Epithelial cell of prostate (primary cell): ENCODE measurements at places on chromosomes 1 and 21.

DNA sequence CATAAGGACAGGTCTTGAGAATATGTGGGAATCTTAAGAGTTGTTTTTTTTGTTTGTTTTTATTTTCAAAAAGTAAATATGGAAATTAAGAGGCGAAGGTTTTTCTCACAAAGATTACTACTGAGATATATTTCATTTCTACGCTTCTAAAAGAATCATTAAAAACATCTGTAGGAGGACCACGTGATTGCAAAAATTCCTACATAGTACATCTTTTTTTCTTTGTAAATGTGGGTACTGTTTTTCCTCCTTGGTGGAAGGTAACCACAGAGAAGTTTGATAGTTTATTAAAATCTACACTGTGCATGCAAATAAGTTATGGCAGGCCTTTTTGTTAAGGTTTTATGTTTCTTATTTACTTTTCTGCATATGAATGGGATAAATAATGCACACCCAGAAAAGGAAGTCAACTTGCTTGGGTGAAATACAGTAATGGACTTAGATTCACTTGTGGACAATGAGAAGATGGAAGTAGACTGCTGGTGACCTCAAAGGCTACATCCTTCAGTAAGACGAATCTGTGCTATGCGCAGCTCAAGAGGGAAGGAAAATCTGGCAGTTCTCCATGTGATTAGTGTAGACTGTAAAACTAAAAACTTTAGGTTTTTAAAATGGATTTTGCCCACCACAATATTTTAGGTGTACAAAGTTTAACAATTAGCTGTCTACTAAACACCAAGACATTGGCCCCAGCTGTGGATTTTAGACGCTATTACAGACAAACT, 2.0 kb downstream of the AK5 start:
- no peak for DNase-seq

GRCh38 chr1:101704895-101705294, 291.8 kb downstream of the OLFM3 start:
- DNase-seq: no peak

- DNase-seq: no peak
Observed at GRCh38 chr1:95893921-95894320, 659.9 kb downstream of the RWDD3 start.

DNA sequence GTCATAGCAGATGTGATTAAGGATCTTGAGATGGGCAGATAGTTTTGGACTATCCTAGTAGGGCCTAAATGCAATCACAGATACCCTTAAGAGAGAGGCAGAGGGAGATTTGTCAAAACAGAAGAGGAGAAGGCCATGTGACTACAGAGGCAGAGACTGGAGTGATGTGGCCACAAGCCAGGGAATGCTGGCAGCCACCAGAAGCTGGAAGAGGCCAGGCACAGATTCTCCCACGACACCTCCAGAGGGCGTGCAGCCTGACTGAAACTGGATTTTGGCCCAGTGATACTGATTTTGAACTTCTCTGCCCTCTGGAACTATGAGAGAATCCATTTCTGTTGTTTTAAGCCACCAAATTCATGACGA, 52.1 kb upstream of the EPS8L3 start:
- no peak for DNase-seq

DNA sequence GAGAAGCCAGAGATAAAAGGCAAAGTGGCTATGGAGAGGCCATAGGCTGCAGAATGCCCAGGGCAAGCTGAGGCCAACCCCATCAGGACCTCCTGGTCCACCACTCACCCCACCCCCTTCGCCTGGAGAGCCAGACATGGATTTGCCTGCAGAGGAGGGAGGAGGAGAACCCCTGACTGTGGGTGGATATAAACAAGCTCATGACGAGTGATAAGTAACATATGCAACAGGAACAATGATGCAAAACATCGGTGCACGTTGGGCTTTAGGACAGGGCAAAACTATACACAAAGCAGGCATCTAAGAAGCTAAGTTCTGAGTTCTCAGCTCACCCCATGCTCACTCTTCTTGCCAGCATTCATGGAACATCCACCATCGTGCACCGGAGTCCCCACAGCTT, 150.3 kb downstream of the ETS2 start:
- DNase-seq: no peak

- no peak for DNase-seq
Observed at GRCh38 chr1:235648954-235649367, 623 bp downstream of the GNG4 start.

GRCh38 chr21:31460980-31461379, 116.9 kb upstream of the TIAM1 start:
- DNase-seq: no peak

GRCh38 chr1:25927521-25928265, 21.5 kb upstream of the STMN1 start:
- no peak for DNase-seq

DNA sequence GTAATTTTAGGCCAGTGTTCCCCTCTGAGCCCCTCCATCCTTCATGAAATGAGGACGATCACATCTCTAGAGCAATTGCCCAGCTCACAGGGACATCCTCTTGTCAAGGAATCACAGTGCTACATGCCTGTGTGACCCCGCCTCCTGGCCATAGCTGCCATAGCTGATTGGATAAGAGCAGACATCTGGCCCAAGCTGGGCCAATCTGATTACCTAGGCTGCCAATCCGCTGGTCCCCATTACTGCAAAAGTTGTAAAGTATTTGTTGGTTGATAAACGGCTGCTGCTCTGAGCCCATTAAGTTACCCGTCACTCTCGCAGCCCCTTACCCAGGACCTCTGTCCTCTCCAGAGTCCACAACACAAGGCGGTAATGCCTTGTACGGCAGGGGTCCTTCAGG, 8.3 kb downstream of the NT5C1A start:
- DNase-seq: no peak

GRCh38 chr1:219465212-219466093, 147.5 kb downstream of the ZC3H11B start:
- peak; percentile 57 for DNase-seq

DNA sequence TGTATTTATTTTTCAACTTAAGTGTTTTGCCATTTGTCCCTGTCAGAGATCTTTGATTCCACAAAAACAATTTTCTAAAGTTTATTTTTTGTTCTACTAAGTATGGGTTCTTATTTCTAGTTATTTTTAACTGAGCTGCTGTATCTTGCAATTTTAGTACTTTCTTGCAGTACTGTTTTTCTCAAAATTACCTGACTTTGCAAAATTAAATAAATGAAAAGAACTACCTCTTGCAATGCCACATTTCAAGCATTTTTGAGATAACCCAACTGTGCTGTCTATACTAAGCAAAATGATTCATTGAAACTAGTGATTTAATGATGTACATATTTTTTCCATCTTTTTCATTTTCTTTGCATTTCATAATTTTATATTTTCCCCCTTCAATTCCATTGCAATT, 71.5 kb upstream of the ADGRL2 start:
- DNase-seq: no peak

GRCh38 chr21:36347962-36348328, 27.9 kb downstream of the MORC3 start:
- no peak for DNase-seq

- DNase-seq: no peak
Observed at GRCh38 chr21:45509566-45510465, 32.4 kb downstream of the SLC19A1 start.

GRCh38 chr1:70051926-70052325, 153.5 kb downstream of the LRRC40 start:
- DNase-seq: no peak
